Trophoblast cell (in vitro differentiated cells and primary cell): ENCODE measurements at places on chromosomes 3 and 15.
A peak's percentile ranks its signal among the peaks of the same experiment; 100 is the strongest.

- DNase-seq: no peak
These were observed 133.9 kb upstream of the LRRFIP2 start for GRCh38 chr3:37308247-37308646.

DNA sequence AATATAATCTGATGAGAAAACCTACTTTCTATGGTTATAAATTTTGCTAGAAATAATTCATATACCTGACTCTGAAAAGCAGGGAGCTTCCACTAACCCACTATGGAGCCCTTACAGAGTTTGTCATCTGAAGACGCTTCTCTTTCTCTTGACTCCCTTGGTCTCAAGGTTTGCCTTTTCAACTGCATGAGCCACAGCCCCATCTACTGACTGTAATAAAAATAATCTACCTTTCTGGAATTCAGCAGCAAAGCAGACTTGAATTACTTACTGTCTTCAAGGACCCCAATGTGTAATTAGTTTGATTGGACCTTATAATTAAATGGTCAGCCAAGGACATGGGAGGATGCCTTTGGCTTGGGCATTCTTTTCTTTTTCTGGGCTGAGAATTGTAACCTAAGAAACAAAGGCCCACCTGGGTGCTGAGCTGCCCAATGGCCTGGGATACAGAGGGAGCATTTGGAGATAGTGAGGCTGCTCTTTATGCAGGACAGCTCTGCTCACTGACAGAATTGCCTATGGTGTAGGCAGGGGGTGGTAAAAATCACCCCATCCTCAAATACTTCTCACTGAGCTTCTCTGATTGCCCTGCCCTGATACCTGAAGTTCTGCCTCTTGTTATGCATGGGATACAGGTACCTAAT is 178.6 kb upstream of the TRIM42 start:
- peak; percentile 34 for DNase-seq

GRCh38 chr3:55309336-55309735 is 177.8 kb downstream of the WNT5A start:
- DNase-seq: no peak

DNA sequence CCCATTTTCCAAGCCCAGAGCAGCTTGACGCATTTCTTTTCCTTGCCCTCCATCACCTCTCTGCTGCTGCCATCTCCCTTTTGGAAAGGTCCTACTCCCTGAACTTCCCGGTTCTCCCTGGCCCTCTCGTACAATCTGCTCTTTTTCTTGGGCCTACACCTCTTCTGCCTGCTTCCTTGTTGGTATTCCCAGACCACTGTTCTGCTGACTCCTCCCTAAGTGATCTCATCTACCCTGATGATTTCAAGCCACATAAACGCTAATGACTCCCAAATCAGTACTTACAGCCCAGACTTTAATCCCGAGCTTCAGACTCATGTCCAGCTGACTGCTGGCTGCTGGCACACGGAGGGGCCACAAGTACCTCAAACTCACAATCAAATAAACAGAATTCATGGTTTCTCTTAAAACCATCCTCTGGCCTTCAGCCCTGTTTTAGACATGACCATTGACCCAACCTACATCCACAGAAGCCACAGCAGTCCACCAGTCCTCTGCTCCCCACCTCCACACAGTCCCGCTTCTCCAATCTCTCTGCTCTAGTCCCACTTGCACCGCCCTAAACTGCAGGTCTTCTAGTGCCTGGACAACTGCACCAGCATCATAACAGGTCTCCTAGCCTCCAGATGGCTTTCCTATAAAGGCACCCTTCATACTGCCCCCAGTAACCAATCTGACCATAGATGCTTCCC is 57.6 kb downstream of the AAGAB start:
- peak; percentile 67 for DNase-seq

DNA sequence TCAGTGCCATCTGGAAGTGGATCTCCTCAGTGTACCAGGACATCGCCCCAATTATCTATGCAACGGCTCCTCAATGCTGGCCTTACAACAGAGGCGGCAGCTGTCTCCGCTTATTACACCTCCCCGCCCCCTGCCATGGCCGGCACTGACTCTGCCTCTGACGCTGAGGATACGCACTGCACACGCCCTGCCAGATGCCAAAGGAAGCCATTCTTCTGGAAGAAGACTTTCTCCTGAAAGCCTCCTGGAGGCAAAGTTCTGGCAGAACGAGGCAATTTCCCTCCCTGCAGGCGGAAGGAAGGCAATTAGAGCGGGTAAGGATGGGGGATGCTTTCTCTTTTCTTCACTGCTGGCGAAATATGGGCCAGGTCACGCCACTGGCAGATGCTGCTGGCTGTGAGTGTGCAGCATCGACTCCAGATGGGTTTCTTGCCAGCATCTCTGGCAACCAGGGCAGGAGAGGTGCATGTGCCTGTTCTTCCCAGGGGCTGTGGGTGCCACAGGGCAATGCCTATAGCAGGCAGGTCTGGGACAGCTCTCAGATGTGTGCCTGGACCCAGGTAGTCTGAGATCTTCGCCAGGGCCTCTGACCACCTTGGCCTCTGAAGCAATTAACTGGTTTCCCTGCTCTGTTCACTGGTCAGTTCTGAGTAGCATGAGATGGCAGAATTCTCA is 62.2 kb upstream of the MRPS22 start:
- no peak for DNase-seq

GRCh38 chr3:113948015-113948917 is 453 bp downstream of the ZDHHC23 start:
- peak; percentile 67 for DNase-seq

- no peak for DNase-seq
These were observed 35.0 kb downstream of the LPP start for GRCh38 chr3:188188911-188189310.

DNA sequence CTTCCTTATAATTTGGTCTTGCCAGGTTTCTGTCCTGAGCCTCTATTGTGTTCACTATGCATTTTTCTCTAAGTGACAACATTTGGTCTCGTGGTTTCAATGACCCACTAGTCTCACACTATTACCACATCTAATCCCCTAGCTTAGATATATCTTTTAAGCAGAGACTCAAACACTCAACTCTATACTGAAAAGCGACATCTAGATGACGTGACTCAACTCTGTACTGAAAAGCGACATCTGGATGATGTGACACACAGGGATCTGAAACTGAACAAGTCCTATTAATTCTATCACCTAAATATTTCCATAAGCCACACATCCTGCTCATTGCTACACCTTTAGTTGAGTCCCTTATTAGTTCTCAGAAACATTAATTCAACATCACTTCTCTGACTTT is 141.7 kb upstream of the MBNL1 start:
- DNase-seq: no peak
